Fibroblast of villous mesenchyme (primary cell): ENCODE measurements at places on chromosomes 3 and 15.

- DNase-seq, result no peak
Measured at GRCh38 chr3:140180603-140181002, 245.6 kb downstream of the CLSTN2 start.

DNA sequence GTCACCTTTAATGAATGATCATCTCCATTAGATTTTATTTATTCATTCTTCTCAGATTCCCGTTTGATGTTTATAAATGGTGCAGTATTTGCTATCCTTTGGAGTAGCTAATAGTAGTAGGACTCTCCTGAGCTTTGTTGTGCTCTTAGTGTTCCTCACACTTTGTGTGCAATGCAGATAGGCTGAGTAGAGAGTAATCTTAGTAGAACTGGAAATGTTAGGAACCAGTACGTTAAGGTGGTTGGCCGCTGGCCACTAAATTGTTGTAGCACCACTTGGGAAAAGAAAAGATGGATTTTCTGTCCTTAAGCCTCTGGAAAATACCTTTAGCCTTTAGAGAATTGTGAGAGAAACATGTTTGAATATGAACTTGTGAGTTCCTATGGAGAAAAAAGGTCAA lies 19.9 kb upstream of the EBLN2 start:
- no peak for DNase-seq

GRCh38 chr3:178900029-178900646 lies 171.5 kb downstream of the ZMAT3 start:
- DNase-seq, result no peak

DNA sequence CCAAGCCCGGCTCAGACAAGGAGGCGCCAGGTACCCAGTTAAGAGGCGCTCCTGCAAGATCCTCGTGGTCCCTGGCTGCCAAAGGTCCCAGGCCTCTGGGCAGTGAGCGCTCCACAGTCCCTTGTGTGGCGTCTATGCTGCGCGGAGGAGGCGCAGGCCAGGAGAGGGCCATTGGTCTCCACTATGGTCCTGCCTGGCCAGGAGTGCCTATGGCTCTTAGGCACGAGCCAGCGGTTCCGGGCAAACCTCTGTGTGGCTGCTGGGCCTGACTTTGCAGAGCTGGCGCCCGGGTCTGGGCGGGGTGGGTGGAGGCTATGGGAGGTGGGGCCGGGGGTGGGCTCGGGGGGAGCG lies 660 bp upstream of the ADAMTSL3 start:
- DNase-seq, result no peak

DNA sequence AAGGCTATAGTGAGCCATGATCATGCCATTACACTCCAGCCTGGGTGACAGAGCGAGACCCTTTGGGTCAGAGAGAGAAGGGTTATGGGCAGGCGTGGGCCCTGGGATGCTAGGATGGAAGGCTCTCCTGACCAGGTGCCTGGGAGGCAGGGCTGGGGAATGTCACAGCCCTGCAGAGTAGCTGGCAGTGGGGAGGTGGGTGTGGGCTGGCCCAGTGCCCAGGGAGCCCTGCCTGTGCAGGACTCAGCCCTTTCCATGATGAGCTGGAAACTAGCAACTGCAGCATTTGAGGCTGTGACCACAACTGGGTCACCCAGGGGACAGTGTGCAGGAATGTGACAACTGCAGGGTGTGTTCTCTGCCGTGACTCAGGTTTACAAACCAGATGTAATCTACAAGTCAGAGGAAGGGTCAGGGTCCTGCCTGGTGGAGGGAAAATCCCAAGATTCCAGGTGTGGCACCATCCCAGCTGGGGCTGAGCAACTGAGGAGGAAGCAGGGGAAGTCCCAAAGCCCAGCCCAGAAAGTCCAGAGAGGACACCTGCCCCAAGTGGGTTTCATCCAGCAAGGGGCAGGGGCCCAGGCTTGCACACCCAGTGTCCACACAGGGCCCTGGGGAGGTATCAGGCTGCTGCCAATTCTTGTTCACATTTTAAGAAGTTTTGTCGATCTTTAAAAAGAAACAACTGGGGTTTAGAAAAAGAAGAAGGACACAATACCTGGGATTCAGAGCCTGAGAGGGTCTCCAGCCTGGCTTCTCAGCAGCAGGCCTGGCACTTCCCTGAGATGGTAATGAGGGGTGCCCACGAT lies 45.5 kb downstream of the SLC28A1 start:
- DNase-seq, result no peak

DNA sequence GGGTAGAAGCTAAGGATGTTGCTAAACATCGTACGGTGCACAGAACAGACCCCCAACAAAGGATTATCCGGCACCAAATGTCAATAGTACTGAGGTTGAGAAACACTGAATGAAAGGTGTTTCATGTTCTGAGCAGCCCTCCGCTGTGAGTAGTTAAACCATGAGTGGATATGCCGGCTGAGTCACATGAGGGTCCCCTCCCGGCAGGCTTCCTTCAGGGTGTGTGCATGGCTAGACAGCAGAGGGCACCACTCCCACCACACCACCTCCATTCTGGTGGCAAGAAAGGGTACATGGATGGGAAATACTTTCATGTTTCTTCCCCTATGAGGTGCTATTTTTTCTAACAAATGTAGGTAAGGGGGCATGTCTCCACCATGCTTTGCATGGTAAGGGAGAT lies 128.3 kb upstream of the SEMA6D start:
- no peak for DNase-seq

DNA sequence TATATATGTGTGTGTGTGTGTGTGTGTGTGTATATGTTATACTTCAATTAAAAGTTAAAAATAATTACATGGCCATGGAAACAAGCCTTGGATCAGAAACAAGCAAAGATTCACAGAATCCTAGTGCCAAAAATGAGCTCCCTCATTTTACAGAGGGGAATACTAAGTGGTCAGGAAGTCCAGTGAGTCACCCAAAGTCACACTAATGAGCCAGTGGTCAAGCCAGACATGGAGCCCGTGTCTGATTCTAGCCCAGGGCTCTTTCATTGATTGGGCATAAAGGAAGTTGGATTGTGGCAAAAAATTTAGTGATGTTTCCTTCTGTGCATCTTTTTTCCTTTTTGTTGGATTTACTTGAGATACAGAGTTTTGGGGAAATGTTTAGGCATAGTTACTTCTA lies 152.5 kb upstream of the NPHP3 start:
- DNase-seq, result no peak

DNA sequence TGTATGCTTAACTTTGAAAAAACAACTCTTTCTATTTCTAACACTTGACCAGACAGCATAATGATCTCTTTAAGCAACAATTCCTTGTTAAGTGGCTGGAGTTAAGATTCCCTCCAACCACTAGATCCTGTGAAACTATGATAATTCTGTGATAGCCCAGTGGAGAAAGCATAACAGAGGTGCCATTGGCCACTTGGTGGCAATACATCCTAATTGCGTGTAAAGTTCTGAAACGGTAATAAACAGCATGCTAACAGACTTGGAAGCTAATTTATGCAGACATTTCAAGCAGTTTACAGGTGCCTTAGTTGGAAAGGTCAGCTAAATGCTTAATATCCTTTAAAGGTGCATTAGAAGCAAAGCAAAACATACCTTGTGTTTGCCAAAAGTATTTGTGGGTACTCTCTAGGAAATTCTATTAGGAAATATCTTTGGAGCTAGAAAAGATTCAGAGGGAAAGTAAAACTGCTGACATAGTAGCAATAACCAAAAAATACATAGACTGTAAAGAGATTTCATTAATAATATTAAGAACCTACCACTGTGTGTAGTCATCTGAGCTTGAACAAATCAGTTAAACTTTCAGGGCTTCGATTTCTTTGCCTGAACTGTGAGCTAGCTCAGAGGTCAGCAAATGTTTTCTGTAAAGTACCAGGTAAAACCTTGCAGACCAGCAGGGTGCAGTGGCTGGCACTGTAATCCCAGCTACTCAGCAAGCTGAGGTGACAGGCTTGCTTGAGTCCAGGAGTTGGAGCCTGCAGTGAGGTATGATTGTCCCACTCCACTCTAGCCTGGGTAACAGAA lies 19.0 kb upstream of the CSTA start:
- DNase-seq, result no peak

DNA sequence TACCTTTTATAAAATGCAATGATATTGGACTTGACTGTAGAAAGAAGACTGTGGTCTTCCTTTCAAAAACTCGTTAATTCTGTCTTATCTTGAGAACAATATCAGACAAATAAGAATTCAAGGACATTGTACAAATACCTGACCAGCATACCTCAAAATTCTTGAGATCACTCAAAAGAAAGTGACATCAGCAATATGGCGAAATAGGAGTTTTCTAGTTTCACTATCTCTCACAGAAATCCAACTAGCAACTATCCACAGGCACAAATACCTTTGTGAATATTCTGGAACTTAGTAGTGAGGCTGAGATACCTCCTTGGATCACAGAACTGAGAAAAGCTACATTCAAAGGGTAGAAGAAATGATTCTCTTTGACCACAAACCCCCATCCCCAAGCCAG lies 419.7 kb downstream of the ZNF385D start:
- no peak for DNase-seq
